Lower lobe of right lung (tissue), 2 donors: ENCODE measurements at places on chromosomes 7 and 10.

- no peak for DNase-seq
Observed at GRCh38 chr10:5485948-5486852, 13.2 kb downstream of the CALML5 start.

DNA sequence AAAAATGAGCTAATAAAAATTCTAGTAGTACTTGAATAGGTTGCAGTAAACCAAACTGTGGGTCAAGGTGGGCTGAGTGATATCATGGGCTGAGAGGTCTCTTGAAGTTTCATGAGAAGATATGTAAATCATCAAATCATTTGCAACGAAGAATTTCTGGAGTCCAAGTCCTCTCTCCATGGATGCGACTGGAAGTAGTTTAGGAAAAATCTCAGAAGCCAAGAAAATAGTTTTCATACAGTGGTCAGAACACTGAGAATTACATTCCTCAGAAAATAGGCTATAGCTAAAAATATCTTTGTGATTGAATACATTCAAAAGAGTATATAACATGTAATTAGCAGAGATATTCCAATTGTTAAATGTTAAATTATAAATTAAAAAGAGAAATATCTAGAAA, 3.6 kb upstream of the IFIT1 start:
- no peak for DNase-seq

DNA sequence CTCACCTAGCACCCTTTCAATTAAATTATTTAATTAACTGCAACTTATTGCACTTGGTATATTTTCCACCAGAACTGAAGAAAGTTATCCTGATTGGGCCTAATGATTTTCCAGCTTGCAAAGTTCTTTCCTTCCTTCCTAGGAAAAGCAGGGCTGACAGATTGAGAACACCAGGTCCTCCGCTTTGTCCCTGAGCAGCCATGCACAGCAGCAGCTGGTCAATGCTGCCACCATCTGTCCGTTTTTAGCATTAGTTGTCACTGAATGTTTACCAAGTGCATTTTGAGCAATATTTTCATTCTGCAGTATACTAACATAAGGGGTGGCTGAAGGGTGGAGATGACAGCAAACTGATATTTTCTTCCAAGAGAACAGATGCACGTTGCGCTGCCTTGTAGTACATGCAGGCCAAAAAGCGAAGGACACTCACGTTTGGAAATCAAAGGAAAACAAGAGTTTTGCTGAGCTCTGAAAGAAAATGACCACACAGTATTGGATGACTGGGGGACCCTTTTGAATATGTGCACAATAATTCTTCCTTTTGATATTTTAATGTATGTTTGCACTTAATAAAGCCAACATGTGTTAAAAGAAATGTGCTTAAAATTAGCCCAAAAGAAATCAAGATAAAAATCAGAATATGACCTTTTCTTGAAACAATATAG, 248.8 kb upstream of the PTN start:
- no peak for DNase-seq

GRCh38 chr7:128961030-128961659, 23.4 kb downstream of the IRF5 start:
- DNase-seq, result no peak
